ENCODE measurements at places on chromosomes 5 and 9.

- DNase-seq: no peak
Measured at GRCh38 chr5:126972062-126972895, 58.1 kb downstream of the MARCHF3 start.

DNA sequence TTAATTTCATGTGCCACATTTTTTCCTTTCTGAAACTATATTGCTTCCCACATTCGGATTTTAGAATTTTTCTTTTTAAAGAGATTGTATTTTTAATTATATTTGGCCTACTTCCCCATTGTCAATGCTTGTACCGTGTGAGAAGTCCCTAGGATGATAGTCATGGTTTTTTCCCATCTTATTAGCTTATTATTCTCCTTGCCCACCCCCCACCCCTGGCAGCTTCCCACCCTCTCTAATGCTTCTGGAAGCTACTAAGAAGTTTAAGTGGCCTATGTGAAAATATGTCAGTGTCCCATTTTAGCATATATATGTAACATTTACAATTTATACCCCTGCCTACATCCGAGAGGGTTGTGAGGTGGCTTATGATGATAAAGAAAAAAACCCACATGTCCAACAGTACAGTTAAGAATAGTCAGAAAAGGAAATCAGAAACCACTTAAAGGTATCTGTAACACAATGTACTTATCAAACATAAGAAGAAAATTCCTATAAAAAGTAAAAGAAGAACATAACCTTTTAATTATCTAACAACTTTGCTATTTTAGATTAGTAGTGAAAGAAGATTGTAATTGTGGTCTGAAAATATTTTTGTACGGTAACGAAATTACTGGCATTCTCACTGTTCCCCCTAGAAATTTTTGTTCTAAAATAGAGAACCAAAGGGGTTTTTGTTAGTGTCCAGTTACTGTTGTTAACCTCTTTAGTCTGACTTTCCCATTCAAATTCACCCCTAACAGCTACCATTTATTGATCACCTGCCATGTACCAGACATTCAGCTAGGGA is 62.1 kb downstream of the SLC44A1 start:
- no peak for DNase-seq

DNA sequence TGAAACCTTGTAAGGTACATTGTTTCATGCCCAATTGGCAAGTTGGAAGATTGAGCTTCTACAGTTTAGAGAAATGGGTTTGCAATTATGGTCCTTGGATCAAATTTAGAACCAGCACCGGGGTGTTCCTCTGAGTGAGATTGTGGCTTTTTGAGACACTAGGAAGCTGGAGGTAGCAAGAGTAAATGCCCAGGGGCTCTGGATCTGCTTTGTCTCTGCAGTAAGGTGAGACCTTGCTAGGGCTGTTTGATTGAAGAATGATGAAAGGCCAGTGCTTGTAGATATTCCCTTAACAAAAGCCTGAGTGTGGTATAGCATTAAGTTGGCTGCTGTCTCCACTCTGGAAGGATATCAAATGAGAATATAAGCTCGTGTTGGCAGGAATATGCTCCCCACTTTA is 36.0 kb downstream of the WWC1 start:
- DNase-seq: no peak

DNA sequence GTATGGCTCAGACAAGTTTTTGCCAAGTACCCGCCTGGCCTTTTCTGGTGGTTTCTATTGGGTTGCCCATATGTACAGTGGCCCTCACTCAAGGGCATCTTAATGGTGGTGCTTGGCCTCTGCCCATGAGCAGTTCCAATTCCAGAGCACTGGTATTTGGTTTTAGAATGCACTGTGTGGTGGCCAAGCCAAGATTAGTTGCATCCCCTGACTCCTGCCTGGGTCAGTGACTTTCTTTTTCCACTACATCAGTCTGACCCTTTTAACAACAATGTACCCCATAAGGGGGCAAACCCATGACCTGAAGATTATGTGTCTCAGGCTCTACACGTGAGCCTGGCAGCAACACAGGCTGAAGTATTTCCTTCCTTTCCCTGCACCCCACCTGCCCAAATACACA is 34.2 kb downstream of the NPR3 start:
- no peak for DNase-seq
